ENCODE measurements at places on chromosomes 4 and X. TPM values are rescaled to one million over a fixed set of nuclear protein-coding genes. Genes with fewer than 3 reads are reported as not detected.

Gene BTC
- total RNA-seq: 6.0 TPM

Gene NWD2
- not detected for total RNA-seq

Gene SMPX
- total RNA-seq: not detected

Gene ZMAT1
- 20.0 TPM for total RNA-seq

Gene MMRN1
- total RNA-seq: 28.9 TPM

Gene PRKG2
- total RNA-seq: 1.4 TPM

Gene FGF16
- total RNA-seq: 0.25 TPM

DNA sequence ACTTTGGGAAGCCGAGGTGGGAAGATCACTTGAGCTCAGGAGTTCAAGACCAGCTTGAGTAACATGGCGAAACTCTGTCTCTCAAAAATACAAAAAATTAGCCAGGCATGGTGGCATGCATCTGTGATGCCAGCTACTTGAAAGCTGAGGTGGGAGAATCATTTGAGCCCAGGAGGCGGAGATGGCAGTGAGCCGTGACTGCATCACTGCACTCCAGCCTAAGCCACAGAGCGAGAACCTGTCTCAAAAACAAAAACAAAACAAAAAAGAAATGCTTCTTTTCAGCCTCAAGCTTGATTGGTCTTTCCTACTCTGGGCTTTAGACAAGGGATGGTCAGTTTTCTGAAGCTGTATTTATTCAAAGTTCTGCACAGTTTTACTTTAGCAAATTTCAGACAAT lies 15.8 kb upstream of the DHRSX start:
- no peak overlapping the region for H3K27ac ChIP-seq
- DNase-seq: no peak
- no peaks in the 10 kb centered on the region for H3K4me1 ChIP-seq
- no peaks in the 10 kb centered on the region for H3K27me3 ChIP-seq
- H3K36me3 ChIP-seq: no peaks in the 10 kb centered on the region
- H3K4me3 ChIP-seq: no peak overlapping the region

DNA sequence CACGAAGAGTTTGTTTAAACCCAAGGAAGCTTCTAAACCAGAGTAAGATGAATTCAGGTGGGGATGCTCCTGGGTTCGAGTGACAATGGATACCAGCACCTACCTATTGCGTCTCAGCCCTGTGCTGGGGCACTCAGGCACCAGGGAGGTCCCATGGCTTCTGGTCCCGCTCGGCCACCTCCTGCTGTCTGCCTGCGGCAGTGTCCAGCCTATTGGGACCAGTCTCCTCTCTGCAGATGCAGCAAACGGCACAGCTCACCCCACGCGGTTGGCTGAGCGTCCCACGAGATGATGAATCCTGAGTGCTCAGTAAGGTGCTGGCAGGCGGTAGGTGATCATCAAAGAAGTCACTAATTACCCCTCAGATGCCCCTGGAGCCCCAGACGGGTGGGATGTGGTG lies 75.2 kb downstream of the ACOX3 start:
- no peaks in the 10 kb centered on the region for H3K27me3 ChIP-seq
- no peak for DNase-seq

- no peaks in the 10 kb centered on the region for H3K36me3 ChIP-seq
- no peak for DNase-seq
- no peaks in the 10 kb centered on the region for H3K4me1 ChIP-seq
- H3K27me3 ChIP-seq: no peaks in the 10 kb centered on the region
- no peak overlapping the region for H3K27ac ChIP-seq
Measured at GRCh38 chr4:93053140-93053539, 749.4 kb downstream of the GRID2 start.

DNA sequence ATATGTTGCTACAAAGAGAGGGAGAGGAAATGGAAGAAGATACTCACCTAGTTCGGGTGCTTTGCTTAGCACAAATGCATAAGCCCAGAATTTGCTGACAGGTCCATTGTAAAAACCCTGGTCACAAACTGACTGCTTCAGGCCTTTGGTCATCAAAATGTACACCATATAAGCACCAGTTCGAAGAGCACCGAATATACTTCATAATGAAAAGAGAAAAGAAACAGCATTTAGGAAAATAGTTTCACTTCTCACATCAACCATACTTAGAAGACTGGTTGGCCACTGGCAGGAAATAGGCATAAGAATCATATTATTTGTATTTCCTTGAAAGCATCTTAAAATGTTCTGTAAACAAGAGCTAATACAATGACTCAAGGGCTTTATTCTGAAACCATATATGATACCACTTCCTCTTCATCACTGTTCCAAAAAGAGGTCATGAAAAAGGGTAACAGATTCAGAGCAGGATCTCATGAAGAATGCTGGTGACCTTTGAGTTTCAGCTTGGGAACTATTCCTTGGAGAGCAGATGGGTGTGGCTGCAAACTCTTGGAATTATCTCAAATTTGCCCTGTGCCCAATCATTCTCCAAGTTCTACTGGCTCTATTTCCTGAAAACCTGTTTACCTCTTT lies 138.7 kb downstream of the ELOVL6 start:
- H3K4me3 ChIP-seq: no peak overlapping the region
- H3K36me3 ChIP-seq: no peaks in the 10 kb centered on the region
- no peak overlapping the region for H3K27ac ChIP-seq
- no peaks in the 10 kb centered on the region for H3K27me3 ChIP-seq

DNA sequence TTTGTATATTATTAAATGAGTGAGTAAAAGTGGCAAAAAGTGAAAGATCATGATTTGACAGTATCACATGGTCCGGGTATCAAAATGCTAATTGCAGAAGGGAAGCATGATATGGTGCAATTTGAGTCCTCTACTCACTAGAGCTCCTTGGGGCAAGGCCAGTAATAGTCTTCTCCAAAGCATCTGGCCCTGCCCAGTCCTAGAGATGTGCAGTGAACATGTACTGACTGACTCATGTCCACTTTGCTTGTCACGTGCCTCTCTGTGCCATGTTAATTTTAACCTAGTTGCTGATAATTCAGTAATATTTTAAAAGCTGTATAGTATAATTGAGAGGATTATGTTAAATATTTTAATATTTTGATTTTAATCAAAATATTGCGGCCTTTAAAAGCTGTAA lies 54.6 kb upstream of the TENM3 start:
- H3K4me1 ChIP-seq: no peaks in the 10 kb centered on the region
- no peak for DNase-seq
- H3K36me3 ChIP-seq: no peaks in the 10 kb centered on the region
- H3K27me3 ChIP-seq: no peaks in the 10 kb centered on the region
- no peak overlapping the region for H3K4me3 ChIP-seq
- H3K27ac ChIP-seq: no peak overlapping the region

DNA sequence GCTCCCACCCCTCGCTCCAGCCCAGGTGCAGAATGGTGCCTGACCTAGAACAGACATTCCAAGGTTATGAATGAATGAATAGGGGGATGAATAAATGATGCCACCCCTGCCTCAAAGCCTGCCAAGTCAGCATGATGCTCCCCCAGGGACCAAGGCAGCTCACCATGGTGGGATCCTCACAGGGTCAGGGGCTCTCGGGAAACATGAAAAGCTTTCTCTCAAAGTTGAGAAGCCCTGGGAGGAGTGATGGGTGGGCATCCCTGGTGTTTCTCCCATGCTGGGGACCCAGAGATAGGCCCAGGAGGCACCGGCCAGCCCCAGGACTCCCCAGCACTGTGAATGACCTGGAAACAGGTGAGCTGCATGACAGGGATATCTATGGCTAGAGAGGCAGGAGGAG lies 58.9 kb downstream of the HTRA3 start:
- DNase-seq: no peak
- H3K4me3 ChIP-seq: no peak overlapping the region
- H3K36me3 ChIP-seq: no peaks in the 10 kb centered on the region
- no peak overlapping the region for H3K27ac ChIP-seq

DNA sequence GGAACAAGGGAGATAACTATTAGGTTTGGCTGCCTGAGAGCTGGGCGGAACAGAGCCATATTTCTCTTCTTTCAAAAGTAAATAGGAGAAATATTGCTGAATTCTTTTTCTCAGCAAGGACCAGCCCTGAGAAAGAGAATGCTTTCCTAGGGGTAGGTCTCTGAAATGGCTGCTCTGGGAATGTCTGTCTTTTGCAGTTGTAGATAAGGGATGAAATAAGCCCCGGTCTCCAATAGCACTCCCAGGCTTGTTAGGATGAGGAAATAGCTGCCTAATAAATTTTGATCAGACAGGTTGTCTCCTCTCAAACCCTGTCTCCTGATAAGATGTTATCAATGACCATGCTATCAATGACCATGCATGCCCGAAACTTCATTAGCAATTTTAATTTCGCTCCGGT lies 207.8 kb upstream of the KIT start:
- no peaks in the 10 kb centered on the region for H3K36me3 ChIP-seq
- DNase-seq: no peak
- no peaks in the 10 kb centered on the region for H3K27me3 ChIP-seq
- no peak overlapping the region for H3K27ac ChIP-seq

- H3K27me3 ChIP-seq: no peaks in the 10 kb centered on the region
- no peak overlapping the region for H3K4me3 ChIP-seq
- no peak overlapping the region for H3K27ac ChIP-seq
- DNase-seq: no peak
- H3K4me1 ChIP-seq: no peaks in the 10 kb centered on the region
Measured at GRCh38 chr4:40227284-40227683, 30.5 kb downstream of the RHOH start.

DNA sequence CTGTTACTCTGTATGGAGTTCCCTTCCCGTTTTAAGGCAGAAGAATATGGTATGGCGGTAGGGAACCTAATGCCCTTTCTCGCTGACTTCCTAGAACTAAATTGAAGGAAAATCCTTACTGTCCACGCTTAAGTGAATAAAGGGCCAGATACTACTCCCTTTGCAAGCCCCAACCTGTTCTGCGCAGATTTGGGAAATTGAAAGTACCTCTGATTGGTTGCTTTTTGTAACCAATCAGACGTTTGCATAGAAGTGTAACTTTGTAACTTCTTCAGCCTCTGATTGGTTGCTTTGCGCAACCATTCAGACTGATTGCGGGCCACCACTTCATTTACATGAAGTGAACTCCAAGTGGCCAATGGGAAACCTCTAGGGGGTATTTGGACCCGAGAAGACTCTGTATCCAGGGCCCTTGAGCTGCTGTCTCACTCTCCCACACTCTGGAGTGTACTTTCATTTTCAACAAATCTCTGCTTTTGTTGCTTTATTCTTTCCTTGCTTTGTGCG lies 1.2 kb upstream of the TMEM33 start:
- DNase-seq: no peak
- H3K27me3 ChIP-seq: no peaks in the 10 kb centered on the region
- no peak overlapping the region for H3K27ac ChIP-seq
- no peaks in the 10 kb centered on the region for H3K4me1 ChIP-seq
- peaks cover 2% of the 10 kb centered on the region for H3K36me3 ChIP-seq

DNA sequence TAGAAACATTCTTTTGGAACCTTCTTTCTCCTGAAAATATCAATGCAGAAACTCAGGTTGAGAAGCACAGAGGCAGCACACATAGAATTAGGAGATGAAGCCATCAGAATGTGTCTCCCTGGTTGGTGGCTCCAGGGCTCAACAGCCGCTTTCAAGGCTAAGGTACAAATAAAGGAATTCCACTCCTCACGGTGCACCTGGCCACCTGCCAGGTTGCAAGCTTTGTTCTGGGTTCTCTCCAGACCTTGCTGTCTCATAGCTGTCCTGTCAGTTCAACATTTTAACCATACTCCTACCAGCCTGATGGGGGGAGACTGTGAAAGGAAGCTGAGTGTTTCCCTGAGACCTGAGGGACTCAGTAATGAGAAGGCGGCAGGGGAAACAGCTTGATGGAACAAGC lies 96.3 kb upstream of the HPF1 start:
- no peak overlapping the region for H3K4me3 ChIP-seq
- H3K27me3 ChIP-seq: no peaks in the 10 kb centered on the region
- no peaks in the 10 kb centered on the region for H3K4me1 ChIP-seq
- no peaks in the 10 kb centered on the region for H3K36me3 ChIP-seq
- no peak overlapping the region for H3K27ac ChIP-seq

GRCh38 chrX:27571164-27571563 lies 19.0 kb upstream of the DCAF8L2 start:
- no peaks in the 10 kb centered on the region for H3K4me1 ChIP-seq
- H3K36me3 ChIP-seq: no peaks in the 10 kb centered on the region
- H3K27me3 ChIP-seq: no peaks in the 10 kb centered on the region
- H3K27ac ChIP-seq: no peak overlapping the region

GRCh38 chrX:150763810-150764209 lies 70.6 kb downstream of the MTMR1 start:
- H3K4me1 ChIP-seq: no peaks in the 10 kb centered on the region
- no peak for DNase-seq
- H3K27ac ChIP-seq: no peak overlapping the region
- H3K4me3 ChIP-seq: no peak overlapping the region
- H3K27me3 ChIP-seq: no peaks in the 10 kb centered on the region

DNA sequence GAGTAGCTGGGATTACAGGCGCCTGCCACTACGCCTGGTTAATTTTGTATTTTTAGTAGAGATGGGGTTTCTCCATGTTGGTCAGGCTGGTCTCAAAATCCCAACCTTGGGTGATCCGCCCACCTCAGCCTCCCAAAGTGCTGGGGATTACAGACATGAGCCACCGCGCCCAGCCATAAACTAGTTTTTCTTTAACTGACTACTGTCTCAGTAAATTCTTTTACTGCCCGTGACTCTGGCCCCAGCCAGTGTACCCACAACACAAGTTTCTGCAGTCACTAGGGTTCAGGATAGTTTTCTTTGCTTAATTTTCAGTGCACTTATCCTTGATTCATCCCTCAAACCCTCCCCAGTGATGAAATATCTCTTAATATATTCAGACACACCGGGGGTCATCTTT lies 8.3 kb downstream of the SHROOM2 start:
- H3K4me1 ChIP-seq: no peaks in the 10 kb centered on the region
- H3K27ac ChIP-seq: no peak overlapping the region
- H3K4me3 ChIP-seq: no peak overlapping the region
- no peaks in the 10 kb centered on the region for H3K36me3 ChIP-seq

DNA sequence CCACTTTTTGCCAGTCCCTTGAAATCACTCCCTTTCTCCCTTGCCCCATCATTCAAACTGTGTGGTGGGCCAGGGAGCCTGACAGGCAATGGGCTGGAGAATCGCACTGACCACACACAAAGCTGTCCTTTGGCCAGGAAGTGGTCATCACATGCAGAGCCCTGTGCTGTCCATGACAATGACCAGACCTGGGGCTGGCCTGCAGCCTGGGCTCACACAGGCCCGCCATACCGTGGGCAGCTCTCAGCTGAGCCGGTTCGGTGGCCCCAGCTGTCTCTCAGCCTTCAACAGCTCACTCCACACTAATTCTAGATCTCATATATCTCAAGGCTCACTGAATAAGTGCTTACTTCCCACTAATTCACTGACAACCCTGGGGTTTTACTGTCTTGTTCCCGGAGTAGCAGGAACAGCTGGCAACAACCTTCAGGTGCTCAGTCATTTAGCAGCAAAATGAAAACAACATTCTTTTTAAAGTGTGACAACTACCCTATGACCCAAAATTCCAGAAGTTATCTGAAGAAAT lies 48.0 kb downstream of the USP46 start:
- peaks cover 2% of the 10 kb centered on the region for H3K36me3 ChIP-seq
- DNase-seq: no peak
- H3K4me1 ChIP-seq: no peaks in the 10 kb centered on the region
- no peaks in the 10 kb centered on the region for H3K27me3 ChIP-seq

All from kidney (tissue), 22 donors.